NCI-H524 (cell line): ENCODE measurements at places on chromosomes 11 and 22.

DNA sequence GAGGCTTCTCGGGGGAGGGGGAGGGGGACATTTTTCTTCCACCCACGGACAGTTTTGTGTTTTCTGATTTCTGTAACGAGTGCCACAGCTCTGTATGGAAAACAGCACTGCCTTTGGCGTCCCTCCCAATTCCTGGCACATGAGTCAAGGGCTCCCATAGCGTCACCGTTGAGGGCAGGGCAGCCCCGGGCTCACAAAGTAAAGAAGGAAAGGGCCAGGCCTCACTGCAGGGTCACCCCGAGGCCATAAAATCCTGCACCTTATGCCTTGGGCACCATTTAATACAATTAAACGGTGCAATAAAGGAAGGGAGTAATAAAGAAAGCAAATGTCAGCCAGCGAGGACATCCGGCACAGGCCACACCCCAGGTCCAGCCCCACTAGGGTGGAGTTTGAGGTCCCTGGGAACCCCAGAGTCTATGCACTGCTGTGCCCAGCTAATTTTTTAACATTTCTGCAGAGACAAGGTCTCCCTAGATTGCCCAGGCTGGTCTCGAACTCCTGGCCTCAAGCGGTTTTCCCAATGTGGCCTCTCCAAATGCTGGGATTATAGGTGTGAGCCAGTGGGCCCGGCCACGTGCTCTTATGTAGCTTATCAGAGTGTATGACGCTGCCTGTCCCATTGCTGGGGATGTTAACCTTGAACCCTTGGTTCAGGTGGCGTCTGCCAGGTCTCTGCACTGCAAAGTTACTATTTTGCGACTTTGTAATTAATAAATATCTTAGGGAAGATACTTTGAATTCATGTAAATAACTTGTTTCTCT lies 13.6 kb upstream of the MUC2 start:
- DNase-seq: no peak

DNA sequence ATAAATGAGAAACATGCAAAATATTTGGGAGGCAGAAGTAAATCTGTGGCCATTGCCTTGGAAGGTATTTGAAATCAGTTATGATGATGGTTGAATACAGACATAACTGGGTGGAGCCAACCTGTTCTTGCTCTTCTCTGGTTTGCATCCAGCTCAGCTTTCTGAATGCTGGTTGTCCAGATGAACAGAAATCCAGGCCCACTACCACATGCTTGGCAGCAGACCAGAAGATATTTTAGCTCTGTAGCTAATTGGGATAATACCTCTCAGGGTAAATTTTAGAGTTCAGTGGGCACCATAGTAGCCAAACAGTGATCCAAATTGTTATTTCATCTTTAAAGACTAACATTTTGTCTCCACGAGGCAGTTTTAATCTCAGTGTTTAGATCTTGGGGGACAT lies 308.3 kb downstream of the RAB38 start:
- DNase-seq: peak; percentile 14

GRCh38 chr22:45263463-45264269 lies 21.1 kb upstream of the UPK3A start:
- peak; percentile 75 for DNase-seq

DNA sequence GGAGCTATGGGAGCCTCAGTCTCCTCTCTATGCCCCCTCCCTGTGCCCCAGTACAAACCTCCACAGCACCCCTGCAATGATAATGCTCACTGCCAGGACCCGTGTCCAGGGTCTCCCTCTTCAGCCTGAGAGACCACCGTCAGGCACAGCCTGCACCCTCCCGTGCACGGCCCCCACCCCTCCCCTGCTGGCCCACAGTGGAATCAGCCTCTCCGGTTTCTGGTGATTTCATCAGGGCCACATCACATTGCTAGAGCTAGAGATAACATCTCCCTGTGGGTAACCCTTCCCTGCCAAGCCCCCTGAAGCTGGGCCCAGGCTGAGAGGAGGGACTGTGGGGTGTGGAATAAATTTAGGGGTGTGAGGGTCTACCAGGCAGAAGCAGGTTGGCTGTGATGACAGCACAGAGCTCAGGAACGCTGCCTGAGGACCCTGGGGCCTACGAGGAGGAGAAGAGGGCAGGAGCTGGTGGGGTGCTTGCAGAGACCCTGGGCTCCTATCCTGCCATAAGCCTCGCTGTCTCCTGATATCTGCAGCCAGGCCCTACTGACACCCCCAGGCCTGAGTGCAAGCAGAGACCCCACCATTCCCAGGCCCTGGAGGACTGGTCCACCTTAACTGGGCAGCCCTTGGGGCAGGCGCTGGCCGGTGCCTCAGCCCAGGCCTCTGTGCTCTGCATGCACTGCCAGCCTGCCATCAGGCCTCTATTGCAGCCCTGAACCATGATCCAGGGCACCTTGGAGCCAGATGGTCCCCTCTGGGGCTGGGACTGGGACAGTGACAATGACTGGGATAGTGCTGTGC lies at the start of gene KLHDC7B:
Gene KLHDC7B, plus strand, starts transcription at position 378 of the 804 bp plus-strand sequence. Its CDS starts 345 bp downstream, at position 723.
- peak; percentile 31 for DNase-seq

DNA sequence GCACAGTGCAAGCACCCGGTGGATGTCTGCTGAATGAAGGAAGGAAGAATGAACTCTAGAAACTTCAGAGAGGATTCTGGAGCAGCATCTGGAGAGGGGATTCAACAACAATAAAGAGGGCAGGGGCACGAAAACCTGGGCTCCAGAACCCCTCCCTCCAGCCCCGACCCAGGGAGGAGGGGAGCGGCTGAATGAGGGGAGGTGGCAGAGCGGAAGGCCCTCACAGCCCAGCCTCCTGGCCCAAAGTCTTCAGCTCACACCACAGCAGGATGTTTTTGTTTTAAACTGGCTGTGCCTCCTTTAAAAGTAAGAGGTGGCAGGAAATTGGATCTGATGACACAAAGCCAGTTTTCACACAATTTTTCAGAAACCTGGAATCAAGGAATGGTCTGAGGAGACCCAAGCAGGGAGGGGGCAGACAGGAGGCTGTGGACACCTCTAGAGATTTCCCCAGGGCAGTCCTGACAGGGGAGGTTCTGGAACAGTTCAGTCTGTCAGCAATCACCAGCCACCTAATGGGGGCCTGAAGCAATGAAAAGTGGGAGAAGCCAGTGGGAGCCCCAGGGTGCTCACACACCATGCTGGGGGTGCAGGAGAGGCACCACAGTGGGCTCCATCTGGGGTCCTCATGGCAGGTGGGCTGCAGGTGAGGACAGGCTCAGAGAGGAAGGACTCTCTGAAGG lies 44.4 kb upstream of the TCF20 start:
- DNase-seq: no peak

DNA sequence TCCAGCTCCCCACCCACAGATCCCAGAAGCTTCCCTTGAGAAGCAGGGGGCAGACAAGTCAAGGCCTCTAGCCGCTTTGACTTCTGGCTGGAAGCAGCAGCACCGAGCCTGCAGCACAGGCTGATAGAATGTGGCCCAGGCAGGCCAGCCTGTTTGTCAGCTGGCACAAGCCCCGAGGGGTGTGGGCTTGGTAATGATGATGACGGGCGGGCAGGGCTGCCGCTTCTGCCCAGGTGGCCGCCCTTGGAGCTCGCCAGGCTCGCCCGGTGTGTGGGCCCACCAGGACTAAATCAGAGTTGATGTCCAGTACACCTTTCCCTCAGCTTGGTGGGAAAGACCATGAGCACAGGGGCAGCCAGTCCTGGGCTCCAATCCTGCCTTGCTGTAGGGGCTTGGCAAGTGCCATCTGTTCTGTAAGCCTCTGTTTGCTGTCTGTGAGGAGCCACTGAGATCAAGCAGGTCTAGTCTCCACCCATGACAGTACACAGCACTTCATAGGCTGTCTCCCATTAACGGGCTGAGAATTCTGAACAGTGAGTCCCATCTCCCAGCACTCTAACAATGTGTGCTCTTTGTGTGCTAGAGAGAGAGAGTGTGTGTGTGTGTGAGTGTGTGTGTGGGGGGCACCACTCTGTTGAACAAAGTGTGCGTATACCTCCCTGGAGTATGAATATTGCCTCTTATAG lies 26.8 kb downstream of the MICAL2 start:
- DNase-seq: peak; percentile 18

GRCh38 chr11:45213717-45214116 lies 67.3 kb downstream of the PRDM11 start:
- DNase-seq: no peak

GRCh38 chr22:43772831-43773230 lies 39.3 kb downstream of the EFCAB6 start:
- no peak for DNase-seq

- peak; percentile 40 for DNase-seq
These were observed 758 bp downstream of the MCAM start for GRCh38 chr11:119316016-119316728.

- no peak for DNase-seq
These were observed 5.6 kb upstream of the SYT8 start for GRCh38 chr11:1829039-1829820.
